Nephron progenitor cell (in vitro differentiated cells): ENCODE measurements at places on chromosomes 5 and 9.

DNA sequence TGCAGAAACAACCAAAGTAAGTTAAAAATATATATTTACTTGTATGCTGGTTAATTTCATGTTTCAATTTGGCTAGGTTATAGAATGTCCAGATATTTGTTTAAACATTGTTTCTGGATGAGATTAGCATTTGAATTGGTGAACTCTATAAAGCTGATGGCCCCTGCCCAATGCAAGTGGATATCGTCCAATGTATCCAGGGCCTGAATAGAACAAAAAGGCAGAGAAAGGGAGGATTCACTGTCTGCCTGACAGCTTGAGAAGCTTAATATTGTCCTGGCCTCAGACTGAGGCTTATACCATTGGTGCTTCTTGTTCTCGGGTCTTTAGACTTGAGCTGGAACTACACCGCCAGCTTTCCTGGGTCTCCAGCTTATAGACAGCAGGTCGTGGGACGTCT, 446.7 kb upstream of the ACTBL2 start:
- DNase-seq: no peak

GRCh38 chr9:34233672-34234071, 54.8 kb downstream of the UBAP1 start:
- no peak for DNase-seq

GRCh38 chr9:104905153-104905901, 22.6 kb downstream of the ABCA1 start:
- DNase-seq: no peak

- DNase-seq: no peak
Observed at GRCh38 chr5:56350597-56351170, 117.6 kb upstream of the ANKRD55 start.

DNA sequence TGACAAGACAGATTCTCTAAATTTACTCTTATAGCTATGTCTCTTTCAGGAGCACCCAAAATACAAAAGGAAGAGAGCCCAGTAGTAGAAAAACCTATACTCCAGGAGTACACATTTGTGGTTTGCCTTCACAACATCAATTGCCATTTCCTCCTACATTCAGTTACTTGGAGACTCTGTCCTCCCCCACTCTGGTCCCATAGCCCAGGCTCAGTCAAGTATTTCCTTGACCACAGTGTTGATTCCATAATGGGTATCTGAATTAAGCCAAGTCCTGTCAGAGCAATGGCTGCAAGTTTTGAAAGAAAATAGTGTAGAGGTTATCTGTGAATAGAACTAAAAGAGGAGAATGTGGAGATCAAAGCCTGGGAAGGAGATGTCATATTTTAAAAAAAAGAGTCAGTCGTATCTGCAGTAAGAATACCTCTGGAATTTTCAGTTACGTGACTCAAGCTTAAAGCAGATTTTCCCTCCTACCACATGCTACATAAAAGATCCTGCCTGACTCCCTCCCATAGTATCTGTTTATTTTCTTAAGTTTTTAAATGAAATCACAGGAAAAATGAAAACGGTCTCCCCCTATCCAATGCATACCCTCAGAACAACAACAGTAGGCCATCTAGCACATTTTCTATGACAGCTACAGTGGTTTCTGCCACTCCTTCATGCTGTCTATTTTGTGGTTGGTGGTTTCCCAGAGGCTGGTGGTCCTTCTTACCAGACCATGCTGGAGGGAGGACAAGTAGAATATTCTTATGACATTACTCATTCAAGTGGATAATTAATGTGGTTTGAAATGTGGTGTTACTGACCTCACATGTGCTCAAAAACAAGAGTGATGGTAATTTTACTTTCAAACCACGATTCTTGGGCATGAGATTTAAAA, 249.7 kb upstream of the TMEM161B start:
- DNase-seq: no peak

- peak; percentile 30 for DNase-seq
Observed at GRCh38 chr9:115132648-115133047, 14.7 kb upstream of the TNC start.

GRCh38 chr5:67246108-67246507, 49.5 kb upstream of the CD180 start:
- peak; percentile 25 for DNase-seq

DNA sequence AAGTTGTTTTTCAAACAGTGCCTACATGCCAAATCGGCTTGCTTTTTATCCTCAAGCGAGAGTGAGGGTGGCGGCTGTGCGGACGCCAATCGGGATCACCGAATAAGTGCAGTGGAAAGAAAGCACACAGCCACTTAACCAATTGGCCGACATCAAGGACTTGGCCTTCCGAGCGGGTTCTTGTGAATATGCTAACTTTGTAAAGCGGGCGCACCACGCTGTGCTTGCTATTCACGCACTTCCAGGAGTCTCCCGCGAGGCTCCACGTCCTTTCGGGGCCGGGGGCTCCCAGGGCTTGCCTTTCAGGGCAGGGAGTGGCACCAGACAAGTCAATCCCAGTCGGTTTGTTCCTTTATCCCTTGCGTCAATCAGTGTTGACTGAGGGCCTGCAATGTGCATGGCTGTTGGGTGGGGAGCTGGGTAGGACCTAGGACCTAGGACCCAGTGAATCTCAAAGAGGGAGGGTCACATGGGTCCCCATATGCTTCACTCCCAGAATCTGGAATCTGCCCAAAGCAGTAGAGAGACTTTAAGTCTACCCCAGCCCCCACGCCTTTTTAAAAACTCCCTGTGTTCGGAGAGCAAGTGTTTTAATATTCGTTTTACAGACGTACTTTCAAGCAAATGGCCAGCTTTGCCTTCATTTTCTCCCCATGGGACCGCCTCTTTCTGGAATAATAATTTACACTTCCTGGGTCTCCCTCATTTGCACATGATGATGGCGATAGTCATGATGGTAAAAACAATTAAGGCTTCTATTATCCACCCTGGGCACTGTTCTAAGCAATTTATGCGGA, 2.0 kb upstream of the GCNT4 start:
- peak; percentile 30 for DNase-seq

DNA sequence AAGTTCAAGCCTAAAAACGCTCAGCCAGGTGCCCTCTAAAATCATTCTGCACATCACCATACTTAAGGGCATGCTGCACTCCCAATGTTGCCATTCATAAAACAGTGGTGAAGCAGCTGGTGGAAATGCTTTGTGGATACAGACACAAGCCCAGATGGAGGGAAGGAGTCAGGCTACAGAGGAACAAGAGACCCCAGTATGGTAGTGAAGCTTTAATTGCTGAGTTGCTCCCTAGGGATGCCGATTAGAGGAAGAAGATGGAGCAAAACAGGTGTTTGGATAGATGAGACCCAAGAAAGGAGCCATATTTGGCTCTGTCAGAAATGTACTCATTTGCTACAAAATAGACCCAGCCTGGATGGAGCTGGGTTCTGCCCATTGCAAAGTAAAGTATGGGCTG, 230.5 kb downstream of the NSG2 start:
- DNase-seq: no peak

- DNase-seq: no peak
Observed at GRCh38 chr9:11352612-11353011, 739.8 kb upstream of the PTPRD start.

- no peak for DNase-seq
Observed at GRCh38 chr5:100877274-100877673, 25.8 kb downstream of the ST8SIA4 start.

DNA sequence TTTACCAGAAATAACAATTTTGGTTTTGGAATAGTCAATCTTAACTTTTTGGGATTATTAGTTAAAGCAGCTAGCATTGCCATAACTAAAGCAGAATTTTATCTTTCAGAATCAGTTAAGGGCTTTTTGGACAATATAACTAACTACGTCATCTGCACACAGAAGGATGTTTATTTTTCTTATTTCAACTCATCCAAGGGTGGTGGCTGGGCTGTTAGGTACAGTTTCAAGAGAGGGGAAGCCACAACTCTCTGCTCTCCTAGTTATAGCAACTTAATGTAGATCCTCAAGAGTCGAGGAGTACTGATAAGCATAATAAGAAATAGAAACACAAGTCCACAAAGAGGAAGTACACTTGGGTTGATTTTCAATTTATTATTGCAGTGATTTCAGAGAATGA, 65.6 kb downstream of the ANKRD55 start:
- DNase-seq: no peak

GRCh38 chr5:74054139-74054538, 428.1 kb downstream of the ARHGEF28 start:
- DNase-seq: no peak

DNA sequence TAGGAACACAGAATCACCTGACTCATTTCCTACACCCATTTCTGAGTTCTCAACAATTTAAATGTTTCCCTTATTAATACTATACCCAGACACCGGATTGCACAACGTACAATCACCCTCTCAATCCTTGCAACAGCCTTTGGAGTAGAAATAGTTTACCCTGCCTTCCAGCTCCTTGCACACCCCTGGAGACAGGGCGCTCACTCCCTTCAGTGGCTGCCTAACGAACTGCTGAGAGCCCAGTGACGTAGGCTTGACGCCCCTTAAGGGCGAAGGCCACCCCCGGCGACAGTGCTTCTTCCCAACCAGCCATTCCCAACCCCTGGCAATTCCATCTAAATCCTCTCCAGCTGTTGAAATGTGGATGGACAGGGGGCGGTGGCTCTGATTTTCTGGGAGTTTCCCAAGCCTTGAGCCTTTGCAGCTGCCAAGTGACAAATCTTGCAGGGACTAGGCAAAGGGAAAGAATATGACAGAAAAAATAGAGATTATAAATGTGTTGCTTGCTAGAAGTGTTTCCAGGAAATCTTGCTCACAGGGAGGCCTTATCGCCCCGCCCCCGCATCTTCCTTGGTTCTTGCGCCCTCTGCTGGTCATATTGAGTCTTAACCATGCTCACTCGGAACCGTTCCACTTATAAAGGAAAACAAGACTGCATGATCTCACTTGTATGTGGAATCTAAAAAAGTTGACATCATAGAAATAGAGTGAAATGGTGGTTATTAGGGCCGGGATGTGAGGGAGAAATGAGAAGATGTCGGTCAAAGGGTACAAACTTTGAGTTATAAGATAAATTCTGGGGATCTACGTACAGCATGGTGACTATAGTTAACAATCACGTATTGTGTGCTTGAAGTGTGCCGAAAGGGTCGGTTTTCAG, 7.6 kb upstream of the BARX1 start:
- peak; percentile 83 for DNase-seq

DNA sequence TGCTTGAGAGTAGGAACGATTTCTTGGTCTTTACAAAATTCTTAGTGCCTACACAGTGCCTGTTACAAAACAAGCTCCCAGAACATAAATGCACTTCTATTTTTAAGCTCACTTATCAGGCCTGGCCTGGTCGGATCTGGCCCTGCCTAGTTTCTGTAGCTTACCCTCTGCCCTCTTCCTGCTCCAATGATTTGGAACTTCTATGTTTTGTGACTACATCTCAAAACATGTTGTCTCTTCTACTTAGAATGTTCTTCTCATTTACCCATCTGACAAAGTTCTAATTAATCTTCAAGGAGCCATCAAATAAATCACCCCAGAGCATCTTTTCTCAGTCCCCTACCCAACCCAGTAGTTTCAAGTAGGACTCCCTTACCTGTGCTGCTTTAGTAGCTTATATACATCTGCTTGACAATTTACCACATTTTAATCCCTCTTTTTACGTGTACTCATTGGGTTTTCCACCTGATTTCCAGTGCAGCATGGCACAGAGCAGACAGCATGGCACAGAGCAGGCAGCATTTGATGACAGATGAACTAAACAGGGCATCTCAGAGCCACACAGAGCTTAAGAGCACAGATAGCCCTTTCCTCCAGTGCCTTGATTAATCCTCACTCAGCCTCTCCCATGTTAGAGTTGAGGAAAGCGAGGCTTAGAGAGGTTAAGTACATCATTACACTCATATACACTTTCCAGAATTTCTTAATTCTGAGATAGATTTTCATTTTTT, 171.9 kb downstream of the MAPKAP1 start:
- no peak for DNase-seq

DNA sequence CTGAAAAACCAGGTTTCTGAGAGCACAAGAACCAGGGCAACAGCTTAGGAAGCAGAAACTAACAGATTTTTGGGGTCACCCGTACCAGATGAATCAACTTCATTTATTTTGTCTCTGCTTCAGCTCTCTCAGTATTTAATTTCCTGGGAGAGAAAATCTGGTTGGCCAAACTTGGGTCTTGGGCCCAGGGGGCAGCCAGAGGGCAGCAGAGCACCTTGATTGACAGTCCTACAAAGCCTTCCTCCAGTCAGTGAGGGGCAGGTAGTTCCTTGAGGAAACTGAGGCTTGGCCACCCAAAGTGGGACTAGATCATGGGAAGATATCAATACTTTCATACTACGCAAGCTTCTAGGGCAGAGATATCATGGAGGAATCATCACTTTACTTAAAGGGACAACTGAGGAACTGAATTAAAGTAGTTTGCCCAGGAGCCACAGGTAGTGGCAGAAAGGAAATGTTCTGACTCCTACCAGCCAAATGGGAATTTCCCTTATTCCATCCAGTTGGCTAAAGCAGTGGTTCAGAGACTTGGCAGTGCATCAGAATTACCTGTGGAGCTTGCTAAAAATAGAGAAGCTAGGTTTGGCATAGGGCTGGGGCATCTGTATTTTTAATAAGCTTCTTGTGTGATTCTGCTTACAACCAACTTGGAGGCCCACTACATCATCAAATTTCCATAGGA, 21.5 kb upstream of the ARHGAP26 start:
- peak; percentile 32 for DNase-seq

GRCh38 chr5:171155621-171156020, 153.4 kb upstream of the TLX3 start:
- DNase-seq: no peak

- no peak for DNase-seq
Observed at GRCh38 chr9:94805585-94805984, 79.1 kb downstream of the AOPEP start.

DNA sequence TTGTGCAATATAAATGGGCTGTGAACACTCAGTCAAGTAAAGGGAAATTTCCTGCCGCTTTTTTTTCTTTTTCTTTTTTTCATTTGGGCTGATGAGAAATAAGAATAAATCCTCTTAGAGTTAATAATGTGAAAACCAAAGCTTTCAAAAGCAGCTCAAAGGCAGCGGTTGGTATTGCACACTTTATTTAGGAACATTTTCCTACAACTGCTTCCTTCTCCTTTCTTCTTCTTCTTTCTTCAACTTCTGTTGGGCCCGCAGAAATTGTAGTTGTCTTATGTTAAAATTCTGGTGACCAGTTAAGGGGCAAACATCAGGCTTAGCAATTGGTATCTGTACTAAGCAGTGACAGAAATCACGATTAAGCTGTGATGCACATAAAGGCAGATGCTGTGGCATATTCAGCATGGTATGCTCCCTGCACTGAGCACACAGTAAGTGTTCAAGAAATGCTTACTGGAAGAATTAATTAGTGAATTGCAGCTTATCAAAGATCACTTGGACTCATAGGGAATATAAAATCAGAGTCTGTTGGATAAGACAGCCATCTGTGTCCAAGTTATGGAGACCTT, 85.4 kb downstream of the ANKRD55 start:
- DNase-seq: no peak

DNA sequence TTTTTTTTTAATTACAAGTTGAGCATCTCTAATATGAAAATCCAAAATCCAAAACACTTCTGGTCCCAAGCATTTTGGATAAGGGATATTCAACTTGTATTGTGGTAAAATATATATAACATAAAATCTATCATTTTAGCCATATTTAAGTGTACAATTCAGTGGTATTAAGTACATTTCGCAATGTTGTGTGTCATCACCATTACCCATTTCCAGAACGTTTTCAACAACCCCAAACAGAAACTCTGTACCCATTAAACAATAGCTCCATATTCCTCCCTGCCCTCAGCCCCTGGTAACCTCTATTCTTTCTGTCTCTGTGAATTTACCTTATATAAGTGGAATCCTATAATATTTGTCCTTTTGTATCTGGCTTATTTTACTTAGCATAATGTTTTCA, 24.9 kb downstream of the TICAM2 start:
- no peak for DNase-seq

- no peak for DNase-seq
Observed at GRCh38 chr9:97045300-97045699, 6.4 kb upstream of the CTSV start.
